ENCODE measurements at places on chromosomes 1 and 21.

- DNase-seq: no peak
Observed at GRCh38 chr1:25462732-25463131, 32.0 kb downstream of the MACO1 start.

- DNase-seq: no peak
Observed at GRCh38 chr1:184734980-184735379, 19.7 kb downstream of the EDEM3 start.

DNA sequence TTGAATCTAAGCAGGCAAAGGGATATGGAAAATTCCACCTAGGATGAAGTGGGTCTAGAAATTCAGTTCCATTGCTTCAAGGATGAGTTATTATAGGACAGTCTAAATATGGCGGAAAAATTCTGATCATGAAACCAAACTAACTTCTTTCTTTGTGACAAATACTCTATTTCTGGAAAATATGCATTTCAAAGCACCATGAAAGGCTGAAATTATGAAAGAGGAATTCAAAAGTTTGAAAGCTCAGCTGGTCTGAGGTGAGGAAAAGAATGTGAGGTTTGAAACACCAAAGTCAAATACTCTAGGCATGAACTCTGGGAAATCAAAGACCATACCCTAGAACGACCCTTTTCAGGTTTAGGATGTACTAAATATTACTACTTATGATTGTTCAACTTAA, 36.4 kb upstream of the COL11A1 start:
- DNase-seq: no peak

DNA sequence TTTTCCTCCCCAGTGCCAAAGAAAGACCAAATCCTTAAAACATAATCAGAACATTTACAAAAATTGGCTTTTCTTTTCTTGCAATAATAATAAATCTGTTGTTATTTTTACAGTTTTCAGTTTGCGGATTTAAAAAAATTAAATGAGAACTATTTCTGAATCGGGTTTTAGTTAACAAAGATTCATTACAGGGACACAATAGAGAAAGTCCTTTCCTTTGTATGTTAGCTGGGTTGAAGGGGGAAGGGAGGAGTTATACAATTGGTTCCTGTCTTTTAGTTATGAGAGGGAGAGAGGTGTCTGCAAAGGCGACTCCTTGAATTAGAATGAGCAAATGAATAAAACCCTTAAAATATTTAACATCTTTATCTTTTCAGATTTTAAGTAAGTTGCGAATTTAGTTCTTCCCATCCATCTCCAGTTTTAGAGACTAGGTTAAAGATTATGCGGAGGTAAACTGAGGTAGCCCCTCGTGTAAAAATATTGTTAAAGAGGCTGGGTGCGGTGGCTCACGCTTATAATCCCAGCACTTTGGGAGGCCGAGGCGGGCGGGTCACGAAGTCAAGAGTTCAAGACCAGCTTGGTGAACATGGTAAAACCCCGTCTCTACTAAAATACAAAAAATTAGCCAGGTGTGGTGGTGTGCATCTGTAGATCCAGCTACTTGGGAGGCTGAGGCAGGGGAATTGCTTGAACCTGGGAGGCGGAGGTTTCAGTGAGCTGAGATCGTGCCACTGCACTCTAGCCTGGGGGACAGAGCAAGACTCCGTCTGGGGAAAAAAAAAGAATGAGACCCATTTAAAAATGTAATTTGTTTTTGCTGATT, 3.9 kb downstream of the SPEN start:
- DNase-seq: no peak

- peak; percentile 10 for DNase-seq
Observed at GRCh38 chr1:200610846-200611245, 9.7 kb downstream of the KIF14 start.

DNA sequence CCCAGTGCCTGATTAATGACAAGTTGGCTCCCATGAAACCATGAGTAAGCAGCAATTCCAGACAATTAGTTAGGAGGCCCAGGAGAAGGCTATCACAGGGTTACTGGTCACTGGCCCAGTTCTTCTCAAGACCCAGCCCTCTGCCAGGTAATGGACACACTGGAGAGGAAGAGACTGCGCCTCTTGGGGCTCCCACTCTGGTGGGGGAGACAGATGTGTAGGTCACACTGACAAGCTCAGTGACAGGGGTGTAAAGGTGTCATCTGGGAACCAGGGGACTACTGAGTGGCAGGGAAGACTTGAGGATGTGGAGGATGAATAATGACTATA, 4.9 kb downstream of the HPCA start:
- no peak for DNase-seq

GRCh38 chr1:237111807-237112206, 69.8 kb downstream of the RYR2 start:
- DNase-seq: no peak

GRCh38 chr1:230208619-230209261, 141.7 kb downstream of the GALNT2 start:
- no peak for DNase-seq

DNA sequence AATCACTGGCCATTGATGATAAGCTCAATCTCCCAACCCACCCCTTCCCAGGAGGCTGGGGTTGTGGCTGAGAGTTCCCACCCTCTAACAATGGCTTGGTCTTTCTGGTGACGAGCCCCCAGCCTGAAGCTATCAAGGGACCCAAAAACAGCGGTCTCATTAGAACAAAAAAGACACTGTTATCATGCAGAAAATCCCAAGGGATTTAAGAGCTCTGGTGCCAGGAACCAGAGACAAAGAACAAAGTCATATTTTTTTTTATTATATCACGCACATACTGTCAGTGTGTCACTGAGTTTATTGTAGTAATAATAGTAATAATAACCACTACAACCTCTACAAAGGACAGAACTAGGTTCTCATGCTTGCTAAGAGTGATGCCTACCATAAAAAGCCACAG, 43.9 kb downstream of the CCDC185 start:
- no peak for DNase-seq

DNA sequence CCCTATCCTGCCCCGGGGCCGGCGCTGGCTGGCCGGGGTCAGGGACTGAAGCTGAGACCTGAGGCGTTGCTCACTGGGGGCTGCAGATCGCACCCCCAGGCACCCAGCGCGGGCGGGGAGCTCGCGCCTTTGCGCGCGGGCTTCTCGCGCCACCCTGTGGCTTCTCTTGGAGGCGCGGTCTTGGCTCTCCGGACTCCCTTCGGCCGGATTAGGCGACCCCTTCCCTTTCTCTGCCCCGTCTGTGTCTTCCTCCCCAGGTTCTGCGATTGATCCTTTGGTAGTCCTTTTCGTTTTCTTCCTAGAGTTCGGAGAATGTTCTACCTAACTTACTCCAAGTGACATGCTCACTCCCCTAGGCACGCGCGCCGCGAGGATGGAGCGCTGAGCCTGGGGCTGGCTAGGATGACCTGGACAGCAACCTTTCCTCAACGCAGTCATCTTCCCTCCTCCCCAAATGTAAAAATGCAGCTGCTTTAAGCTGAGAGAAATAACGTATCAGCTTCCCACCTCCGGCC, 495 bp upstream of the NTRK1 start:
- peak; percentile 30 for DNase-seq

DNA sequence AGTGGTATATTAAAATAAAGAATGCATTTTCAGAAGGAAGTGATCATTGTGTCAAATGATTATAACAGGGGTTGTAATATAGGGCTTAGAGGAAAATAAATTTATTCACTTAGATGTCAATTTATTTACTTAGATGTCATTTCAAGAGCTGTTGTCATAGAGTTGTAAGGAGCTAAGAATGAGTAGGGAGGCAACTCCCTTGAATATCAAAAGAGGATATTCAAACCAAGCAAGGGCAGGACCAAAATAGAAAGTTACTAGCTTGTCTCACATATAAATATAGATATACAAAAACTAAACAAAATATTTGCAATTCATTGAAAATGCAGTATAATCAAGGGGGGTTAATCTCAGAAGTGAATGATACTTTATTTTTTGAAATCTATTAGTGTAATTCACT, 16.0 kb upstream of the RASAL2 start:
- no peak for DNase-seq

DNA sequence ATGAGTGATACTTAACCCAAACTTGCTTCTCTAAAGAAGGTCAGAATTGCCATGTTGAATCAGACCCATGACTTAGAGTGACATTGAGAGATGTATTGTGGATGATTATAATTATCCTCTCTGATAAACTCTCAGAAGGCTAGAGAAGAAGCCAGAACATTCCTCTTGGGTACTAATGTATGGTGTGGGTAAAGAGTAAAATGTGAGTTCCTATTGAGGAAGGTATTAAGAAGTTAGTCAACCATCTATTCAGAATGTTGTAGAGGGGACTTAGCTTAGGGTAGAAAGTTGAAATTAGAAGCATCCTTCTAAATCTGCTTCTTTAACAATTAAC, 7.3 kb downstream of the GMEB1 start:
- no peak for DNase-seq

DNA sequence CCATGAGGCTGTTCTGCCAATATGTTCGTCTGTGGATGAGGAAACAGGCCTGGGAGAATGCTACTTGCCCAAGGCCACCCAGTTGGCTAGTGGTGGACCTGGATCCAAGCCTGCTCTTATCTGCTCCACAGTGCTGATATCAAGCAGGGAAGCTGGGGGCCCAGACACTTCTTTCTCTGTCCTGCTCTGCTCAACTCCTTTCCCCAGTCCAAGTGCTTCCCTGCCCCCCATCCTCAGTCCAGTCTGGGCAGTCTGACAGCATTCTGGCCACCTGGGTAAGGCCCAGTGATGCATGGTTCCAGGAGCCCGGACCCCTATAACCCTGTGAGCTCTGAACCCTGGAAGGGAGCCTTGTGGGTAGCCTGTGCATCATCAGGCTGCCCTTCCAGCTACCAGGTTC, 4.2 kb upstream of the PAQR7 start:
- no peak for DNase-seq

- no peak for DNase-seq
Observed at GRCh38 chr1:50447961-50448360, 24.7 kb upstream of the DMRTA2 start.

DNA sequence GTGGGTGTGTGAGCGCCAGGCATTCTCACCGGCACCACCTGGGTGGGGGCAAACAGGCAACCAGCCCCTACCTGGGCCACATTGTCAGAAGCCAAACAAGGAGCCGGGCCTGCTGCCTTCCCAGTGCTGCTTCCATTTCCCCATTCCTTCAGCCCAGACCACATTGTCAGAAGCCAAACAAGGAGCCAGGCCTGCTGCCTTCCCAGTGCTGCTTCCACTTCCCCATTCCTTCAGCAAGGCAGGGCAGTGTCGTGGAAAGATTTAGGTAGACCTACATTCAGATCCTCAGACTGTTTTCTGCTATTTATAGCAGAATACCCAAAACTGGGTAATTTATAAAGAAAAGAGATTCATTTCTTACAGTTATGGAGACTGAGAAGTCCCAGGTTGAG, 47.0 kb upstream of the EFHD2 start:
- no peak for DNase-seq

DNA sequence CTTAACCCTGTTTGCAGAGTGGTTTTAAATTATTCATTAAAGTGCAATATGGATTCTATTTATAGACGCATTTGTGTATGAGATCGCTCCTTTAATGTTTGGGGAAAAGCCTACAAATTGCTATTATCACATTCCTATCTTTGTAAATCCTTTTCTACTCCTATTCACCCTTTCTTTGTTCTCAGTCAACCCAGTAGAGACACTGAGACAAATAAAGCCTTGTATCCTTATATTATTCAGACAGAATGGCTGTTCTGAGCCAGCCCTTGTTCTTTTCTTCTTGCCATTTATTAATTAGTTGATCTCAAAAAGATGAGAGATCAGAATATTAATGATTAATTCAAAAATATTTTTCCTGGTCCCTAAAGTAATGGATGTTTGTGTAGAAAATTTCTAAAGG, 8.4 kb downstream of the PCBP3 start:
- DNase-seq: no peak

GRCh38 chr1:206142011-206142410, 24.8 kb upstream of the AVPR1B start:
- no peak for DNase-seq

DNA sequence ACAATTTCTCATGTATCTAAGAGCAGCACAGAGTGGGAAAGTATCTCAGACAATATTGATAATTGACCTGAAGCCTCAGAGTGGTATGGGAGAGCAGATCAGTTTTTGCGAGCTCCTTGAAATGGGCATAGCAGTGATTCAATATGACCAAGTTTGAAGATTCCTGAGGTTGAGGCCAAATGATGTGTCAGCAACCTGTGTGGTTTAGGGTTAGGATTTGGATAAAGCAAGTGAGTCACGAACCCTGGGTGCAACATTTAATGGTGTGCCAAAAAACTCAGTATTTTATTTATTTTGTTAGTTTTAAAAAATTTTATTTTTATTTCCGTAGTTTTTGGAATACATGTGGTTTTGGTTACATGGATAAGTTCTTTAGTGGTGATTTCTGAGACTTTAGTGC, 92.5 kb upstream of the C21orf91 start:
- no peak for DNase-seq

DNA sequence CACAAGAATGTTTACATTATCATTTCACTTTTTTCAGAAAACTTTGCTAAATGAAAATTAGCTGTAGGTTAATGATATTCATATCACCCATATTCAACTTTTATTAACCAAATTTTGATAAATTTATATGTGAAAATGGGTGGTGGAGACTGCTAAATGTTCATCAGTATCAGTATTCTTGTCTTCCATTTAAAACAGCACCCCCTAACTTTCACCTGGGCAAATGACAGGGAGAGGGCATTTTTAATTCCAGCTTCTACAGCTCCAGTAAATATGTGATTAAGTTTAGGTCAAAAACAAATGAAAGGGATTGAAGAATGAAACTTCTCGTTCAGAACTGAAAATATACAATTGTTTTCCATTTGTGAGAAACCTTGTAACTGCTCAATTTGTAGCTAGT, 722.2 kb downstream of the KCNT2 start:
- no peak for DNase-seq

DNA sequence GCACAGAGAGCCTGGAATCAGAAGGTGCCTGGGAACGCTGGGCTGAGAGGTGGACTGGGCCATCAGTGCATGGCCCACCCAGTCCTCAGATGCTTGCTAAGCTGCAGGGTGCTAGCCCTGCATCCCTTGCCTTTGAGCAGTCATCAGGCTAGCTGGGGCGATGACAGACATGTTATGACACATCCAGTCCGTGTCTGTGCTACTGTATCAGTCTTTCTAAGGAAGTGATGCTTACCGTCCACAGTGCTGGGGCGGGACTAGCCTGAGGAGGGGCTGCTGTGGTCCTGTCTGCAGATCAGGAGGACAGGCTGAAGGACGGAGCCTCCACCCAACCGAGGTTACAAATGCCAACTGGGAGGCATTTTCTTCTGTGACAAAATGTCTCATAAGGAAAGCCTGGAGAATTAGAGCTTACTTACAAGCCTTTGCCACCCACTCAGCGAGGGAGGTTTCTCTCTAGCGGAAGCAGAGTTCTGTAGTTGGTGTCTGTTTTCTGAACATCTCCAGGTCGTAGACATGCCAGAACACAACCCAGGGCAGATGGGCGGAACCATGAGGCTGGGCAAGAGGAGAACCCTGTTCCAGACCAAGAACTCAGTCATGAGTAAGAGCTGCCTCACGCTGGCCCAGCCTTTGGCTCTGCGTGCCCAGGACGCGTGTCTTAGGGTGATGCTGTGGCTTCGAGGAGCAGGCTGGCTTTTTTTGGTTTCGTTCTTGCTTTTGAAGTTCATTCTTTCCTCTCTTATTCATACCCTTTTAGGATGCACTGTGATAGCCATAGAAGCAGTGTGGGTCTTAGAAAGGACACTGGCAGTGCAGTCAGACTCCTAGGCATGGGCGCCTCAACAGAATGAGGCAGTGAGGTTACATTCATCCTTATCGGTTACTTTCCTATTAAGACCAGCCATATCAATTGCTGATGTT, 14.3 kb downstream of the SLFNL1 start:
- DNase-seq: no peak

Measured in A172 (cell line).